Fibroblast of lung (primary cell): ENCODE measurements at places on chromosomes 6 and 20. TPM values are rescaled to one million over a fixed set of nuclear protein-coding genes. Genes with fewer than 3 reads are reported as not detected.

MATN4 gene
- total RNA-seq, result under 0.01 TPM in 2 replicates

SEL1L2 gene
- total RNA-seq, result not detected in 2 replicates

FAM217A gene
- total RNA-seq, result not detected in 2 replicates

CCR6 gene
- not detected in 2 replicates for total RNA-seq

PKIB gene
- total RNA-seq, result 0.51 and 1.3 TPM in 2 replicates

OR2H1 gene
- total RNA-seq, result not detected in 2 replicates

GSTA3 gene
- total RNA-seq, result not detected in 2 replicates

CLPSL2 gene
- not detected in 2 replicates for total RNA-seq

- DNase-seq, result no peak
Observed at GRCh38 chr6:40510442-40510841, 76.7 kb downstream of the LRFN2 start.

- no peak for DNase-seq
Observed at GRCh38 chr6:147707524-147707923, 199.0 kb downstream of the SAMD5 start.

DNA sequence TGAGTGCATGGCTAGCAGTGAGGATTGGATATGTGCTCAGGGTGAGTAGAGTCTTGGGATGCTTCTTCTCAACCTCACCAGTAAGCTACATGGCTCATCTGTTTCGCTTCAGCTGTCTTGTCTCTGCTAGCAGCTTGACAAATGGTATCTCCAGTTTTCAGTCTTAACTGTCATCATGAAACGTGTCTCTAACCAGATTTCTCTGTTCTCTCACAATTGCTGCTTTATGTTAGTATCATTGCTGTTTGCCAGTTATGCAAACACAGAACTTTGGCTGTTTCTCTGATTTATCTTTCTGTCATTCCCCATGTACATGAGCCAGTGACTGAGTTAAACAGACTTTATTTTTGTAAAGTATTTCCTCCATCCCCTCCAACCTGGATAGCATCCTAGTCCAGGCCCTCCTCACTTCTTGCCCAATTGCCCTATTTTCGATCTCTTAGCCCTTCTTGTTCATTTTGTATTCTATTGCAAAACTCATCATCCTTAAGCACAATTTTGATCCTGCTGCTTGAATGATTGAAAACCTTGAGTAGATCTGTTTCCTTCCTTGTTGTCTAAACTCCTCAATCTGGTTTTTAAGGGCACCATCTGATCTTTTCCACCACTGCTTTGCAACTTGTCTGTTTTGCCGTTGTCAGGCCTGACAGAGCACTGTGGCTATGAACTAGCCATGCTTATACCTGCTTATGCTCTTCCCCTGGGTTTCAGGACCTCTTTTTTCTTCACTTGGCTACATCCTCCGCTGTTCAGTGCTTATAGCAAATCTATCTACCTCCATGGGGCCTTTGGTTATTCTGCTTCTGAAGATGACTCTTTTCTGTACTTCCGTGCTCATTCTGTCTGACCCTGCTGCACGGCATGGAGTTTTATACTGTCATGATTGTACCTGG is 37.7 kb upstream of the ADIG start:
- no peak for DNase-seq

- DNase-seq, result no peak
Observed at GRCh38 chr6:101000341-101000740, 119.2 kb upstream of the ASCC3 start.

DNA sequence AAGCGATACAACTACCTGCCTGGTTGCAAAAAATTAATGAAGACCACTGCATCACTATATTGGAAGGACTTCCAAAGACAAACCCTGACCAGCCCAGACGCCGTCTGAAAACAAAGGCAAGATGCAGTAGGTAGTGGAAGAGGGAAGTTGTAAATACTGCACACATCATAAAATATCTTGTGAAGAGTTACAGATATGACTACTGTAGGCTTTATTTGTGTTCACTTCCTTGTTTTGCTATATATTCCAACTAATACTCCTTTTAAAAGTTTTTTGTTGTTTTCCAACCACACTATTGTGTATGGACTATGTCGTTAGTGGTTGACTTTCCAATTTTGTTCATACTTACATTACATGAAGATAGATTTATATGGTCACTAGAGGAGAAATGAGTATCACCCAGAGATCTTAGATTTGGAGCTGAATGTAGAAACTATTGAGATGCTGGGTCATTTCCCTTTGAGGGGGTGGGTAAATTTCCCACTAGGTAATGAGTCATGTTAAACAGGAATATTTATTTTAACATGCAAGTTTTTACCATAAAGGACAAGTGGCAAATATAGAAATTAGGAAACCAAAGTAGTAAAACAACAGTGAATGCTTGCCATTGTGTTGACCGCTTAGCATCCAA is 16.6 kb upstream of the TXLNB start:
- DNase-seq, result no peak

GRCh38 chr20:18645196-18645745 is 57.4 kb downstream of the DTD1 start:
- no peak for DNase-seq
